ENCODE measurements at places on chromosomes 4 and X. TPM values are rescaled to one million over a fixed set of nuclear protein-coding genes. Genes with fewer than 3 reads are reported as not detected.

The ZMAT1 gene
- total RNA-seq = 39.1 TPM

The DCLK2 gene
- total RNA-seq = not detected

The EDNRA gene
- not detected for total RNA-seq

The HAND2 gene
- not detected for total RNA-seq

The NAA11 gene
- total RNA-seq = not detected

The TFE3 gene
- 37.6 TPM for total RNA-seq
